ENCODE measurements at places on chromosomes 1 and 21. TPM values are rescaled to one million over a fixed set of nuclear protein-coding genes. Genes with fewer than 3 reads are reported as not detected.
A peak's percentile ranks its signal among the peaks of the same experiment; 100 is the strongest.

The FAM167B gene
- 4.2 TPM for total RNA-seq

The DDI2 gene
- 79.0 TPM for total RNA-seq

The SELL gene
- 4.2 TPM for total RNA-seq

The PGLYRP3 gene
- not detected for total RNA-seq

The CFAP141 gene
- total RNA-seq, result not detected

The TNFAIP8L2 gene
- total RNA-seq, result 2.4 TPM

The SPRR5 gene
- total RNA-seq, result not detected

The CFH gene
- 93.0 TPM for total RNA-seq

The ATP1A2 gene
- total RNA-seq, result 4.2 TPM

The MOV10 gene
- 27.7 TPM for total RNA-seq

The PPIAL4G gene
- 0.17 TPM for total RNA-seq

The KRTAP12-2 gene
- total RNA-seq, result 0.89 TPM

DNA sequence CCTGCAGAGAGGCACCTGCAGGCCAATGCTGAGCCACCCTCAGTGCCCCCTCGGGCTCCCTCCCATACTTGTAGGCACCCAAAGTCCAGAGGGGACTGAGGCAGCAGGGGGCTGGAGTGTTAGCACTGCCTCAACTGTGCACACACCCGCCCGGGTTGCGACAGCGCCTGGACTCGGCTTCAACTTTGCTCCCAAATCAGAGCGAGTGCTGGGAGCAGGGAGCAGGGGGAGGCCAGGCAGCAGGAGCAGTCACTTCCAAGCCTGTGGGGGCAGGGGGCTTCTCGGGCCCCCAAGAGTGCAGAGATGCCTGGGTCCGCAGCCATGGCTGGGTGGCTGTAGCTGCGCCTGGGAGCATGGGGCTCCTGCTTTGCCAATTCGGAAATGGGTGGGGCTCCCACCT lies 79.5 kb downstream of the DISP1 start:
- DNase-seq, result no peak
- no peaks in the 10 kb centered on the region for H3K36me3 ChIP-seq
- H3K27me3 ChIP-seq, result no peaks in the 10 kb centered on the region

DNA sequence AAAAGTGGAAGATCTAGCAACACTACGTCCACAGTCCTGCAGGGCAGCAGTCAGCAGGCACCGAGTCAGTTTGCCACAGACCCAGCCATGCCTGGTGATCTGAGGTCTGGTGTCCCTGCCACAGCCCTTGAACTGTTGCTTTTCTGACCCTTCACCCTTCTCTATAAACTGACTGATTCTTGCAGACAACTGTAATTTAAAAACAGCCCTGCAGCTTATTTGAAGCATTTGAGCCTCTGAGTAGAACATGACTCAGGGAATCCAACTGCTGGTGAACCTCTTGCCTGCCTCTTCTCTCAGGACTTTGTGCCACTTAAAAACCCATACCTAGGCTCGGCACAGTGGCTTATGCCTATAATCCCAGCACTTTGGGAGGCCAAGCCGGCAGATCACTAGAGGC lies 107.2 kb downstream of the EDEM3 start:
- H3K36me3 ChIP-seq, result no peaks in the 10 kb centered on the region
- peaks cover 4% of the 10 kb centered on the region for H3K4me1 ChIP-seq
- no peak overlapping the region for H3K27ac ChIP-seq
- no peaks in the 10 kb centered on the region for H3K27me3 ChIP-seq

DNA sequence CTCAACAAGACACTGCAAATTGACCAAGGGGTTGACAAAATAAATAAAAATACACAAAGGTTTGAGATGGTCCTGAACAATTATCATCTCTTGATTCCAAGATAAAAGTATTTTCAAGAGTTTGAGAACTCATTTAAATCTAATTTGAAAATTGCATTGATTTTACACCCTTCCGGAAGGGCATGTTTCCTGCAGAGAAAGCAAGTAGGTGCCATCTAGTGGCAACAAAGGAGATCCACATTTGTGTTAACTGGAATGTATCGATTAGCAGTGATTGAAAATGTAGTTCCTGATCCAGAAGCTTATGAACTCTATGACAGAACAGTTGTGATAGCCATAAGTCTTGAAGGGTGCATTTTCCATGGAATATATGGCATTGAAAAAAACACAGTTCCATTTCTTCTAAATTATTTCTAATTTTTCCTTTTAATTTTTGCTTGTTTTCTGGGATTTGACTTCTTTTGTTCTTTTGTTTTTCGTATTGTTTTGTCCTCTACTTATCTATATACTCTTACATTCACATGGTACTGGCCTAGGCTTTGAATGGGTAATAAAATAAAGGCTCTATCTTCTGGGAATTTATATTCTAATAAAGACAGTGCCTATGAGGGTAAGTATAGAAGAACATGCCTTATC lies 143.7 kb downstream of the DNM3 start:
- no peaks in the 10 kb centered on the region for H3K27me3 ChIP-seq
- H3K4me1 ChIP-seq, result no peaks in the 10 kb centered on the region
- H3K36me3 ChIP-seq, result no peaks in the 10 kb centered on the region
- H3K4me3 ChIP-seq, result no peak overlapping the region
- no peak for DNase-seq

DNA sequence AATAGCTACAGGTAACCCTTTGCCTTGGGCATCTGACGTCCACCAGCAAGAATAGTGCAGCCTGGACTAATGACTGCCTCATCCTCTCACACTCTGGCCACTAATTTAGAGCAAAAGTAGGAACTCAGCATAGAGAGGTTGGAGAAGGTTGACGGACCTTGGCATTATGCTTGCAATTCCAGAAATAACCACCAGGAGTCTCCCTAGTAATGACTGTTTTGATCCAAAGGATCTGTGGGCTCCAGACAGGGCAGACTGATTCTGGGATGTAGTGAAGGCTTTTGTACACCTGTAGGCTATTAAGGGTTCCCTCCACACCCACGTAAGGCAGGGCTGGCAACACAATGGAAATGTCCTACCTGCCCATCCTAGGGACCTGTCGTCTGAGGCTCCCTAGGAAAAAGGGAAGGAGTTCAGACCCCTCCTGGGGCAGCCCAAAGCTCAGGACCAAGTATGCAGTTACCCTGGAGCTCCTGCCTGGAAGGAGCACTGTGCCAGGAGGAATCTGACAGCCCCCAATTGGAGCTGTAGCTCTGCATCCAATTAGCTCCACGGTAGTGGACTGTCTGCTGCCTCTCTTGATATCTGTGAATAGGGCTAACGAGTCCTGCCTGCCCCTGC lies 91.0 kb upstream of the TMEM51 start:
- DNase-seq, result no peak
- no peaks in the 10 kb centered on the region for H3K27me3 ChIP-seq
- H3K27ac ChIP-seq, result no peak overlapping the region
- H3K4me3 ChIP-seq, result no peak overlapping the region
- no peaks in the 10 kb centered on the region for H3K4me1 ChIP-seq
- peaks cover 3% of the 10 kb centered on the region for H3K36me3 ChIP-seq

DNA sequence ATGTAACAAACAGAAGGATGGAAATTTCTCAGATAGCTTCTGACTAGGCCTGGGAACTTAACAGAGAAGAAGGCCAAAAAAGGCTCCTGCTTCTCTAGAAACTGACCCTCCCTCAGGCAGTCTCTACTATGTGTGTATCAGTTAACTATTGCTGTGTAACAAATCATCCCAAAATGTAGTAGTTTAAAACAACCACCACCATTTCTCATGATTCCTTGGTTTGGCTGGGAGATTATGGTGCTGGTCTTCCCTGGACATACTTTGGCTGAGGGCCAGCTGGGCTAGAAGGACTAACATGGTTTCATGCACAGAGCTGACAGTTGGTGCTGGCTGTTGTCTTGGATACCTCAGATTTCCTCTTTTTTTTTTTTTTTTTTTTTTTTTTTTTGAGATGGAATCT lies 26.2 kb upstream of the CNN3 start:
- no peak overlapping the region for H3K4me3 ChIP-seq
- no peak overlapping the region for H3K27ac ChIP-seq
- peaks cover 16% of the 10 kb centered on the region for H3K4me1 ChIP-seq
- no peaks in the 10 kb centered on the region for H3K36me3 ChIP-seq

DNA sequence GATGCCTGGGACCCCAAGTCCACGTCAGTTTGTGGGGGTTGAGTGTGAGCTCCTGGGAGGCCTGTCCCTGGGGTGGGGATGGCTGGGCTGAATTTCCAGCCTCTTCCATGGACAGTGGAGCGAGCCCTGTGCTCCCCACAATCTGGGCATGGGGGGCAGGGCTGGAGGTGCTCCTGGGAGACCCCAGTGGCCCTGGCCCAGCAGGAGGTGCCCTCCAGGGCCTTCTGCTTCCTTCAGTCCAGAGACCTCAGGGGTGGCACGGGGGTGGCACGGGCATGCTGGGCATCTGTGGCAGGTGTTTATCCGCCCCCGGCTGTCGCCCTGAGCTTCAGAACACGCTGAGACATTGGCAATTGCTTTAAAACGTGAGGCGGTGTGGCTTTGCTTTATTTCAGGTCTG lies 40.9 kb downstream of the MORN1 start:
- no peaks in the 10 kb centered on the region for H3K4me1 ChIP-seq
- no peak overlapping the region for H3K27ac ChIP-seq
- H3K27me3 ChIP-seq, result no peaks in the 10 kb centered on the region
- no peak overlapping the region for H3K4me3 ChIP-seq
- no peaks in the 10 kb centered on the region for H3K36me3 ChIP-seq
- no peak for DNase-seq

DNA sequence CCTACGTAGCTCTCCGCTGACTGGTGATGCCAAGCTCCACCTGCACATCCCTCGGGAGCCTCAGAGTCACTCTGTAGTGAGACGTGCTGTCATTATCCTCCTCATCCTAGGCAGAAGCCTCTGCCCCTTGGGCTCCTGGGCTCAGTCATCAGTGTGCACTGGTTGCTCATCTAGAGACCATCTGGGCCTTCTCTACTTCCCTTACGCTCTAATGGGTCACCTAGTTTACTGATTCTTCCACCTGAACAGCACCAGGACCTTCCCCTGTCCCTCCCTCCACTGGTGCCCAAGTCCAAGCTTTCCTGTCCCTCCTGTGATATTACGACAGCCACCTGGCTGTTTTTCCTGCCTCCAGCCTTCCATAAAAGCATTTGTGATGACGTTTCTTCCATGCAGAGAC lies 136.1 kb upstream of the ERRFI1 start:
- DNase-seq, result no peak
- no peak overlapping the region for H3K27ac ChIP-seq
- no peaks in the 10 kb centered on the region for H3K27me3 ChIP-seq
- peaks cover 2% of the 10 kb centered on the region for H3K4me1 ChIP-seq
- H3K36me3 ChIP-seq, result no peaks in the 10 kb centered on the region

- H3K27ac ChIP-seq, result no peak overlapping the region
- DNase-seq, result no peak
- no peak overlapping the region for H3K4me3 ChIP-seq
- no peaks in the 10 kb centered on the region for H3K36me3 ChIP-seq
- H3K27me3 ChIP-seq, result no peaks in the 10 kb centered on the region
- H3K4me1 ChIP-seq, result peaks cover 3% of the 10 kb centered on the region
Observed at GRCh38 chr1:233065685-233066084, 115.3 kb downstream of the NTPCR start.

DNA sequence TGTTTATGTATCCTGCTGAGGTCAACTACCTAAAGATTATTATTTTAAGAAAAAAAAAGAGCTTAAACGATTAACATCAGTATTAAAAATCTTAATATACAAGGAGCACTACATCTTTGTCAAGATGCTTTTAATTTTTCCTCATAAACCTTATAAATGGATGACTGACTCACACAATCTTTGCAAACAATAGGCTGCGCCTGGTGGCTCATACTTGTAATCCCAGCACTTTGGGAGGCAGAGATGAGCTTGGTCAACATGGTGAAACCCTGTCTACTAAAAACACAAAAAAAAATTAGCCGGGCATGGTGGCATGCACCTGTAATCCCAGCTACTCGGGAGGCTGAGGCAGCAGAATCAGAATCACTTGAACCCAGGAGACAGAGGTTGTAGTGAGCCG lies 1.7 kb downstream of the KHDC4 start:
- DNase-seq, result no peak
- H3K4me1 ChIP-seq, result peaks cover 32% of the 10 kb centered on the region
- H3K4me3 ChIP-seq, result no peak overlapping the region
- peaks cover 22% of the 10 kb centered on the region for H3K36me3 ChIP-seq

DNA sequence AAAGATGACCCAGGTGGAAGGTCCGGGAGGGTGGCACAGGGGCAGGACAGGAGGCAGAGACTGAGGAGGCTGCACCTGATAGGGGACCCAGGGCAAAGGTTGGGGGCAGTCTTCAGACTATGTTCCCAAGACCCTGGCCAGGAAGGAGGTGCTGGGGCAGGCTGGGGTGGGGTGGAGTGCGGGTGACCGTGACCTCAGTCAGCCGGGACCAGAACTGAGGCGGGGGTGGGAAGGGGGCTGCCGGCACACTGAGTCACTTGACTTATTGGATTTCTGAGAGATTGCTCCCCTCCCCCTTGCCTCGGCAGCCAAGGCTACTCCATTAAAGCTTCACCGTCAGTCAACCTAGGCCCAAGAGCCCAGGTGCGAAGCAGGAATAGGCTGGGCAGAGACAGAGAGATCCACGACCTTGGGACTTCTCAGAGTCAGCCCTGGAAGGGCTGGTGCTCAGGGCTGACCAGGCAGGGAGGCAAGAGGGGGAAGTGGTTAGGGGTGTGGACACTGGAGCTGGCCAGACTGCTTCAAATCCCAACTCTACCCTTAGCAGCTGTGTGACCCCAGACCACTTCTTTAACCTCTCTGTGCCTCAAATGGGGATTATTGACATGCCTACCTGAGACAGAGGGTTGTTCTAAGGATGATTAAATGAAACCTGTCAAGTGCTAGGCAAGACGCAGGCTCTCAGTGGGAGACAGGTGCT lies 47.9 kb upstream of the LAPTM5 start:
- H3K4me1 ChIP-seq, result peaks cover 7% of the 10 kb centered on the region
- DNase-seq, result peak; percentile 47
- no peaks in the 10 kb centered on the region for H3K36me3 ChIP-seq
- no peak overlapping the region for H3K4me3 ChIP-seq

DNA sequence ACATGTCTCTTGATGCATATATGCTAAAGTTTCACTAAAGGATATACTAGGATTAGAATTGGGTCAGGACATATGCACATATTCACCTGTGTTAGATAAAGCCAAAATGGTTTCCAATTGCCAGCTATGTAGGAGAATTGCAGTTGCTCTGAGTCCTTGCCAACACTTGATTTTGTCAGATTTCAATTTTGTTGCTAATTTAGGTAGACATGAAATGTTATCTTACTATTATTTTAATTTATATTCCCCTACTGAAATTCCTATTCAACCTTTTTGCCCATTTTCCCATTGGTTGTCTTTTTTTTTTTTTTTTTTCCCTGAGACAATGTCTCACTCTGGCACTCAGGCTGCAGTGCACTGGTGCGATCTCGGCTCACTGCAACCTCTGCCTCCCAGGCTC lies 13.4 kb downstream of the HDAC1 start:
- no peaks in the 10 kb centered on the region for H3K27me3 ChIP-seq
- H3K4me3 ChIP-seq, result no peak overlapping the region
- no peak overlapping the region for H3K27ac ChIP-seq

Data from thyroid gland (tissue), 4 donors.